ENCODE measurements at places on chromosomes 7 and 10.

GRCh38 chr7:140982508-140982907, 32.2 kb downstream of the MRPS33 start:
- DNase-seq, result no peak

DNA sequence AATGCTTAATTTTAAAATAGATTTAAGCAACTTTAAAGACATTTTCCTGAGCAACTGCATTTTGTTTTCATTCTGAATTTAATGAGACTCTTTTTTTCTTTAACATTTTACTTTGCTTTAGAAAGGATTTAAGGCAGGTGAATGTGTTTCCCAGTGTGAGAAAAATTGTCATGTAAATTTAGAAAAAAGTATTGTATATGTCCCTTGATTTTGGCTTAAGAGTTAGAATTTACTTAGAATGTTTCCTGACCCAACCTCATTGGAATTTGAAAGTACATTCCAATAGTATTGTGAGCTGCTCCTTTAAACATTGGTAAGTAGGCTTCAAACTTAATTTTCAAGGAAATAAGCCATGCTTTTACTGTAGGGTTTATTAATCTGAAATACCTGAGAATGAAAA, 110.2 kb downstream of the PTEN start:
- DNase-seq, result peak; percentile 7

- no peak for DNase-seq
Observed at GRCh38 chr7:17486835-17487234, 188.4 kb downstream of the AHR start.

GRCh38 chr7:158450476-158451124, 137.0 kb downstream of the PTPRN2 start:
- no peak for DNase-seq

GRCh38 chr10:7102084-7102483, 308.8 kb downstream of the SFMBT2 start:
- DNase-seq, result no peak

DNA sequence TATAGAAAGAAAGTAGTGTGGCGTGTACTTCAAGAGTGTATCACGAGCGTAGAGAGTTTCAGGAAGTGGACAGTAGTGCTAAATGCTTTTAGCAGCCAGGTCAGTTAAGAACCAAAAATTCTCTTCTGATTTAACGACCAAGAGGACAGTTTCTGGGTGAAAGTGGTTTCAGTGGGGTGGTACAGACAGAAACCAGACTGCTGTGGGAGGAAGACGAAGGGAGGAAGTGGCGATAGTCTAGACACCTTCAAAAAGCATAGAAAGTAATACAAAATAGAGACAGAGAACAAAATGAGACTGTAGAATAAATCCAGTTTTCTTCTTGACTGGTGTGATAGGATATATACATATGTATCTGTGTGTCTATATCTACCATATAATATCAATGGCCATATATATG, 93.5 kb downstream of the MBL2 start:
- DNase-seq, result no peak
